ENCODE measurements at places on chromosomes 12 and 14.

GRCh38 chr14:57979376-57980048 lies 113.6 kb upstream of the SLC35F4 start:
- no peak for DNase-seq

GRCh38 chr14:71931492-71932228 lies 569 bp upstream of the RGS6 start:
- DNase-seq = no peak

- no peak for DNase-seq
Measured at GRCh38 chr12:91590966-91591638, 408.5 kb upstream of the DCN start.

GRCh38 chr14:103283916-103284315 lies 50.1 kb upstream of the EIF5 start:
- DNase-seq = no peak

DNA sequence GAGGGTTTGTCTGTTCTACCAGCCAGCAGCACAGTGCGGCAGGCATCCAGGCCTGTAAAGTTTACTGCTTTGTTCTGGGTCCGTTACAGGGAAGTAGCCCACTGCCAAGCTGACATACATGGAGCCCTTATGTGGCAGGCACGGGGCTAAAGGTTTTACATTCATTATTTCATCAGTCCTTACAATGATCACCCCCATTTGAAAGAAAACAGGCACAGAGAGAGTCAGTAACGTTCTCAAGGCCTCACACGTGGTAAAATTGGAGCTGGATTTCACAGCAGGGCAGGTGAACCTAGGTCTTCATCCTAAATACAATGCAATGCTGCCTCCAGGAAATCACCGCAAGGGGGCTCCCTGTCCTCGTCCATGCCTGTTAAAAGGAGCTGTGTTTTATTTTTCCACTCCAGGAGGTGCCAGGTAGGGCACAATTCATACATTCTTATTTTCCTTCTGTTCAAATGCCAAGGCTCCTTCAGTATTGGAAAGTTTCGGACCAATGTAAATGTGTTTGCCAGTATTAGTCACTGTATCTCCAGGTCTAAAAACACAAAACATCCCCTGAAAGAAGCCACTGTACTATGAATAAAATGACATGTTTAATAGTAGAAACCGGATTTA lies 172.2 kb upstream of the GZMB start:
- DNase-seq = no peak

- no peak for DNase-seq
Measured at GRCh38 chr14:51121096-51121495, 26.2 kb upstream of the TRIM9 start.

GRCh38 chr14:50263321-50263720 lies 31.9 kb upstream of the SOS2 start:
- DNase-seq = no peak

GRCh38 chr12:101051901-101052550 lies 158.0 kb downstream of the SLC5A8 start:
- DNase-seq = no peak

DNA sequence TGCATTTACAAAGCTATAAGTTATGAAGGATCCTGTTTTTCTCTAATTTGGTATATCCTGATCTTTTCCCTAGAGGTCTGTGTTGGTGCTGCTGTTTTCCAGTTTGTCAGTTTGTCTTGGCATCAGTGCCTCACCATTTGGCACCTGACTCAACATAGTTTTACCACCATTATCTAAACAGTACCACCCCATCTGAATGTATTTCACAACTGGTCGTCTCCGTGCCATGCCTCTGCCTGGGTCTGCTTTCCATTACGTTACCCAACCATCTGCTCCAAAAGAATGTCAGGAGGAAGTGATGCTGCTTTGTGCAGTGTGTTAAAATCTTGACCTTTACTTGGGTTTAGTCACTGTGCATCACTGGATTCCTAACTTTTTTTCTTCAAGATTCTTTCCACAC lies 129.3 kb upstream of the RASSF8 start:
- no peak for DNase-seq

GRCh38 chr12:118432812-118433545 lies 56.6 kb downstream of the SUDS3 start:
- DNase-seq = no peak

GRCh38 chr12:65823513-65824375 lies 539 bp upstream of the HMGA2 start:
- no peak for DNase-seq

- DNase-seq = no peak
Measured at GRCh38 chr14:57820581-57820980, 45.3 kb downstream of the SLC35F4 start.

- DNase-seq = no peak
Measured at GRCh38 chr14:94857950-94858349, 88.0 kb upstream of the GSC start.

DNA sequence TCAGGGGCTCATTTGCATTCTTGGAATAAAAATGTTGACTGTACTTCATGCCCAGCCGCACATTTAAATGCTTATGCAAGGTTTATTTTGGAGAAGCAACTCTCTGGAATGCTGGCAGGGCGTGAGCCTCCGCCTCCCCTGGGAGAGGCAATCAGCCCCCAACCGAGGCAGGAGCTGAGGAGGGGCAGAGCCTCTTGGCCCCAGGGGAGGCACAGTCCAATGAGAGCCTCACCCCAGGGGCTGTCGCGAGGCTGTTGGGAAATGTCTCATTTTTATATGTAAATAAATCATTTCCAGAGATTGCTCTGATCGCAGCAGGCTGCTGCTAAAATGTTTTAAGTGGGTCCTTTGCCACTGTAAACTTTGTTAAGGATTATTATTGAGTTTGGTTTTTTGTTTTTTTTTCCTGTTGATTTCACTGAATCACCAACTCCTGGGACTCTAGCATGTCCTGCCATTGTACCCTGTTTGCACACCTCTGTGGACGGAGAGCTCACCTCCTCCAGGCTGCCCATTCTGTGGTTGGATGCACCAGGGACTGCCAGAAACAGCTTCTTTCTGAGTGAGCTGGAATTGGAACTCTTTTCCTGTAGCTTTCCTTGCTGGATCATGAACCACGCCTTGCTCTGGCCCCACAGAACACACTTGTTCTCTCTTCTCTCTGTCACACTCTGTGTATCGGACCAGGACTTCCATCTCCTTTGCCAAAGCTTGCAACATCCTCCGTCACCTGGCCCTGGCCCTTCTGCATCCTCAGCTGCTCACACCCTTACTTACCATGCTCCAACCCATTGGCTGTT lies 46.9 kb upstream of the FAM181A start:
- no peak for DNase-seq

DNA sequence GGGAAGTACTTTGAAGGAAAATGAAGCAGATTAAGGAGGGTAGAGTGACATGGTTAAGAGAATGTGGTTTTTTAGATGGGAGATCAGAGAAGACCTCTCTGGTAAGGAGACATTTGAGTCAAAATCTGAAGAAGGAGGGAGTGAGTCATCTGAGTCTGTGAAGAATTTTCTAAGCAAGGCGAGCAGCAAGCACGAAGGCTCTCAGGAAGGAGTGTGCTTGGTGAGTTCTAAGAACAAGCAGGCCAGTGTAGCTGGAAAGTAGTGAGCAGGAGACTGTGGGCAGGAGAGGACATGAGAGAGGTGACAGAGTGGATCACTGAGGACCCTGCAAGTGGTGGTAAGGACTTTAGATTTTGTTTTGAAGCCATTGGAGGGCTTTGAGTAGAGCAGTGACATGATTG lies 76.3 kb upstream of the FUT8 start:
- no peak for DNase-seq

DNA sequence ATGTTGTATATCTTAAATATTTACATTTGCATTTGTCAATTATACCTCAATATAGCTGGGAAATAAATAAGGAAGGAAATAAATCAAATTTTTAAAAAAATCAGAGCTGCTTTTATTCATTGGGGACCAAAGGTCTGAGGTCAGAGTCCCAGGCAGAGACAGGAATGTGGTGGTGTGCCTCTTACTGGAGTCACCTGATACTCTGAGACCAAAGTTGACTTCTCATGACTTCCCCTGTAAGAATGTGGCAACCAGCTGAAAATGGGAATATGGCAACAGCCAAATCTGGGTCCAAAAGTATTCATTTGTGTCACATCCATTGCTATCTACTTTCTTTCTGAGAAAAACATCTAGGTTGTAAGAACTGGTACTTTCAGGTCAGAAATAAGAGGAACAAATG lies 496.6 kb upstream of the TMPO start:
- DNase-seq = no peak

DNA sequence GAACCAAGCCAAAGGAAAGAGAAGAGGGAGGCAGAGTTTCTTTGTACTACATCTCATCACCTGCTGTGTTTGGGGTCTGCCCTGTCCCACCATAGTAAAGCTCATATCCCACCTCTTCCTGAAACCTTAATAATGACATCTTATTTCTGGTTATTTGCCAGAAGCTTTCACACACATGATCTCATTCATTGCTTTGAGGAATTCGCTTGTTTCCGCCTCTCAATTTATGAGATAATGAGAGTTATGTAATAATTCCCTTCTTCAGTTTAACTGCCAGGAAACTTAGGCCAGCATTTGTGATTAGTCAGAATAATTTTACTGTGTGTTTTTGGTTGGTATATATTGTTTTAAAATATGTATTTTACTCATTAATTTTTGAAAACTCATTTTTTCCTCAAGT lies 205.2 kb downstream of the CACNA1C start:
- no peak for DNase-seq

GRCh38 chr14:97524589-97525319 lies 727.6 kb downstream of the VRK1 start:
- no peak for DNase-seq

DNA sequence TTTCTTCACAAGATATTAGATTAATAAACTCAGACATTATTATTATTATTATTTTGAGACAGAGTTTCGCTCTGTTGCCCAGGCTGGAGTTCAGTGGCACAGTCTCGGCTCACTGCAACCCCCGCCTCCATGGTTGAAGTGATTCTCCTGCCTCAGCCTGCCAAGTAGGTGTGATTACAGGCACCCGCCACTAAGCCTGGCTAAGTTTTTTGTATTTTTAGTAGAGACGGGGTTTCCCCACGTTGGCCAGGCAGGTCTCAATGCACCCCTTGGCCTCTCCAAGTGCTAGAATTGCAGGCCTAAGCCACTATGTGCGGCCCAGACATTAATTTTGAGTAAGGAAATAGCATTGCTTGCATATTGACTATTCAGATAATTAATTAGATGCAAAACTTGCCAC lies 554.9 kb upstream of the LRFN5 start:
- DNase-seq = no peak

DNA sequence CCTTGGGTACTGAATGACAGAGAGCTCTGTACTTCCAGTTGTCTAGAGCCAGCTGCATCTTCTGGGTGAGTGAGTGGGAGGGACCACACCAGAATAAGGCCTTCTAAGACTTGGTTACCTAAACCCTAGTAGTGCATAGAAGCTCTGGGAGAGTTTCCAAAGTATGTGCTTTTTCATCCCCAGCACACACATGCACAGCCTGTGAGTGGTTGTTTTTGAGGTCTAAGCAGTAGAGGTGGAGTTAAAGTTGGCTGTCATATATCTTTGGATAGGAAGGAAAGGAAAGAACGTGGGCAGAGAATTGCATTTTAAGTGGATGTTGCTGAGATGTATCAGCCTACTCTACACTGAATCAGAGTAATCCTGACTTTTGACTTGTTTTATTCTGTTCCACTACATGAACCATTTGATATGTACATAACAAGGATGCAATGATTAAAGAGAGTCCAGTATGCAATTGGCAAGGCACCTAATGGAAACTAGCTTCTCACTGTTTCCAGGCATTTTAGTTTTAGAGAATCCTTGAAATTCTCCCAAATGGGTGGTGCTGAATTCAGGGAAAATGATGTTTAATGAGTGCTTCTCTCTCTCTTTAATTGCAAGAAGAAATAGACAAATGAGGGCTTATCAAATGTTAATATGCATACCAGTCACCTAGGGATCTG lies 51.8 kb upstream of the PRICKLE1 start:
- DNase-seq = no peak

Data from cardiac septum (tissue), 1 donor.